Fibroblast of skin of right quadriceps (primary cell): ENCODE measurements at places on chromosomes 2 and 18.

DNA sequence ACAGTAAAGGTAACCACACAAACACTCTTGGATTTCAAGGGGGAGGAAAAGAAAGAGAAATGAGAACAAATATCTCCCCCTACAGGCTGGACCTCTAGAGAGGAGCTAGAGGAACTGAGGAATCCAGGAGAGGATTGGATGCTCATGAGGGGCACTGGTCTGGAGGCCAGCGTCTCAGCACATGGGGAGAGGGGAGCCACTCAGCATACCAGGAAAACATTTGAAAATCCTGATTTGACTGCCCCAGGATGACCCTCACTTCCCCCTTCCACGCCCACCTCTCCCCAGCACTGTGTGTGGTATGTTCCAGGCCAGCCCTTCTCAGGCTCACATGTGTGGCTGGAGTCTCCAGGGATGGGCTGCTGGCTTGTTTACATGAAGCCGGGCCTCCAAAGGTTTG is 396.8 kb upstream of the ID2 start:
- peak; percentile 44 for DNase-seq

- no peak for DNase-seq
Observed at GRCh38 chr2:112821142-112821541, 15.4 kb downstream of the IL1B start.

GRCh38 chr2:60821587-60822302 is 59.6 kb upstream of the REL start:
- no peak for DNase-seq

DNA sequence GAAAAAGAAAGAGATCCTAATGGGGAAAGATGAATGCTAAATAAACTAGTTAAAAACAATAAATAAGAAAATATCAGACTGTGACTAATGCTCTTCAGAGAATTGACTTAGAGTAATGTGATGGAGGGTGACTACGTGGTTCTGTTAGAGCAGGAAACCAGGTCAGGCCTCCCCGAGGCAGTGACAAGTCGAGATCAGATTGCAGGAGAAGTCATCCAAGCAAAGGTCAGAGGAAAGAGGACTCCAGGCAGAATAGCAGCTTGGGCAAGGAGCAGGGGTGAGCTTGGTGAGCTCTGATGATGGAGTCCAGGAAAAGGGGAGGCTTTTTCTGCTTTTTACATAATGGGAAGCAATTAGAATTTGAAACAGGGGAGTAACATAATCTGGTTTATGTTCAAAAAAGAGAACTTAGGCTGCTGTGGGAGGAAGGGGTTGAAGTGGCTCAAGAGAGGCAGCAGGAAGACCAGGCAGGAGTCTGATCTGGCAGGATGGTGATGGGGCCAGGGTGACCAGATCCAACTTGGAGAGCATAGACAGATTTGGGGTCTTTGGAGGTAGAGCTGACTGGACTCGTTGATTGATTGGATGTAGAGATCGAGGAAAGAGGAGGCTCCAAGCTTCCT is 27.3 kb upstream of the ITGB6 start:
- peak; percentile 43 for DNase-seq

GRCh38 chr2:176076796-176077195 is 7.0 kb downstream of the EVX2 start:
- no peak for DNase-seq

DNA sequence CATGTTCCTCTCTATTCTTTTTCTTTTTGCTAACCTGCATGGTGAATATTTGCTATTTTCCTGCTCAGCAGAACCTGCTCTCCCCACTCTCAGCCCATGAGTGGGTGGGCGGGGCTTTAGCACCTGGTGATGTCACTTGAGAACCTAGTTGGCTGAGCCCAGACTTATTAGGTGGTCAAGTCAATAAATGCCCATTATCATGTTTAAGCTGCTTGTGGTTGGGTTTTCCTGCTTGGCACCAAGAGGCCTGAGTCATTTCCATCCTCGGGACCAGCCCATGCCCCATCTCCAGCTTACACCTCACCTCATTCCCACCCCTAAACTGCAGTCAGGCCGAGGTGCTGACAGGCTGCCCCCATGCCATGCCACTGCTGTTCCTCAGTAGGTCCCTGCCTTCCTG is 226.6 kb downstream of the ANKRD30B start:
- DNase-seq = no peak

GRCh38 chr18:23229472-23229871 is 94.2 kb downstream of the CABLES1 start:
- peak; percentile 80 for DNase-seq

DNA sequence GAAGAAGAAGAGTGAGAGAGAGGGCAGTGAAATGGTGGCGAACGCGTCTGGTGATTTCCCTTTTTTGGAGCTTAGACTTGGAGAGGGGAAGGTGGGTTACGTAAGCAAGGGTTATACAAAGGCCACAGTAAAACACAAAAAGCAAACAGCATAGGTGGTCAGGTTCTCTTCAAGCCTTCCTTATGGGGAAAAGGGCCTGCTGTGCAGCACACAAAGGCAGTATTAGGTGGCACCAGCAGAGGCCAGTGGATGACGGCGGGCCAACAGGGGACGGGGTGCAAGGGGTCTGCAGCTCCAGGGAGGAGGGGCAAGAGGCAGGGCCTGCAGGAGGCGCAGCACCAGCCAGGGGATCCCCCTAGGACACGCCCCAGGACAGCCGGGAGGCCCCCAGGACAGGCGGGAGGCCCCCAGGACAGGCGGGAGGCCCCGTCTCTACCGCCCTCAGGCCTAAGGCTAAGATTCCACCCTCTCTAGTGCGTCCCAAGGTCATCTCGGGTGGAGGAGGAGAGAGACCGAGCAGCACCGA is 32.6 kb upstream of the NPC1 start:
- peak; percentile 3 for DNase-seq
